ENCODE measurements at places on chromosomes 4 and X.

DNA sequence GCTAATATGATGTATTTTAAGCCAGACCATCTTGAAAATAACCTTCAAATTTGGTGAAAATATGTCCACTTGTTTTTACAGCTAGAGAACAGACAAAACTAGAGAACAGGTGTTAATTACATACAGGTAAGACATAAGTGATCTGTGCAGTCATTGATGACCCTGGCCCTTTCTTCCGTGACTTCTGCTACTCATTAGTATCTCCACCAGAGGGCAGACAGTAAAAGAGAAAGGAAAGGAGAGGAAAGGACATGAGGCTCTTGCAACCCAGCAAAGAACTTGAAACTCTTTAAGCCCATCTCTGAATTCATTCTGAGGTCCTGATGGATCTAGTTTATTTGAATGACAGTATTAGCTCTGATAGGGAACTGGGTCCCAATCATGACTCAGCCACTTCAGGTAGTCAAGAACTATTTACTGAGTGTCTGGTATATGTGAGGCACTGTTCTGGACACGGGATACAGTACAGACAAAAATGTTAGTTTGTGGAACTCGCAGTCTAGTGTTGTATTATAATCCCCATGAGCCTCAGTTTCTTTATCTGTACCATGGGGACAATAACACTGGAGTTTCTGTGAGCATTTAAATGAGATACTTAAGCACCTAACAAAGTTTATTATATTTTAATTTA lies 121.0 kb upstream of the TEX13D start:
- peak; percentile 48 for DNase-seq

DNA sequence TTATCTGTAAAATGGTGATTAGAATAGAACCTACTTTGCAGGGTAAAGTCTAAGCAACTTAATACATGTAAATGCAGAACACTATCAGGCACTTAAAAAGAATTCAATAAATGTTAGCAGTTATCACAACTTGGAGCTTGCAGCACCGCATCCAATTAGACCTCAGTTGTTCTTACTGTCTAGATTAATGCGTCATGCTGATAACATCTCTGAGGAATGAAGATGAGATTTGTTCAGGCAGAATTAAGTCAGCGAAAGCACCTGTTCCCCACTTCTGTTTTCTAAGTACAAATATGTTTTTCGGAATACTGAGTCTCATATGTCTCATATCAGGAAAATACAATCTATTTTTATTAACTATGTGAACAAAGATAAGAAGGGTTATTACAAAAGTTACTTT lies 58.7 kb downstream of the TMA16 start:
- DNase-seq: no peak

DNA sequence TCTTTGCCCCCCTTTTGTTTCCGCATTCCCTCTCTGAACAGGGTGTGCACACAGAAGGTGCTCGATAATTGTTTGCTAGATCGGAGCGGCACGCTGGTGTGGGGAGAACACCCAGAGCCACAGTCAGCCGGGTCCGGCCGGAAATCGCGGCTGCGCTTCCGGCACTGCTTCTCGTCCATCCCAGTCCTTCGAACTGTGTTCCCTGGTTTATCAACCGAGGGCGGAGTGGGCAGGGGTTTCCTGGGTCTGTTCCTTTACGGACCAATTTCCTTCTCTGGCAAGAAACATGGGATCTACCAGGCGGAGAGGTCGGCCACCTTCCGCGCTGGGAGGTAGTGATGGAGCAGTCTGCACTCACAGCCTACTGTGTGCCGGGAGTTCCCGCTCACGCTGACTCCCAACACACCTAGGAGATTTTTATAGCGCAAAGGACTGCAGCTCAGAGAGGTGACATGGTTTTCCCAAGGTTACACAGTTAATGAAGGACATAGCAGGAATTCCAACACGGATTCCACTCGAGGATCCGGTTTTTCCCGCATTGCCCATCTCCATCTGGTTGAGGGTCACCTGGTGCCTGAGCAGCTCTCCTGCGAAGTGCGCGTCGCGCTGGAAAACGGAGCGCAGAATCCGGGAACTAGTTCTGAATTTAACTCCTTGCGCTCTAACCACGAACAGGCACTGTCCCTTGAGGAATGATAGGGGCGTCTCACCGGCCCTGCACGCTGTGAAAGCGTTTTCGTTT lies 6.8 kb downstream of the MSX1 start:
- no peak for DNase-seq

DNA sequence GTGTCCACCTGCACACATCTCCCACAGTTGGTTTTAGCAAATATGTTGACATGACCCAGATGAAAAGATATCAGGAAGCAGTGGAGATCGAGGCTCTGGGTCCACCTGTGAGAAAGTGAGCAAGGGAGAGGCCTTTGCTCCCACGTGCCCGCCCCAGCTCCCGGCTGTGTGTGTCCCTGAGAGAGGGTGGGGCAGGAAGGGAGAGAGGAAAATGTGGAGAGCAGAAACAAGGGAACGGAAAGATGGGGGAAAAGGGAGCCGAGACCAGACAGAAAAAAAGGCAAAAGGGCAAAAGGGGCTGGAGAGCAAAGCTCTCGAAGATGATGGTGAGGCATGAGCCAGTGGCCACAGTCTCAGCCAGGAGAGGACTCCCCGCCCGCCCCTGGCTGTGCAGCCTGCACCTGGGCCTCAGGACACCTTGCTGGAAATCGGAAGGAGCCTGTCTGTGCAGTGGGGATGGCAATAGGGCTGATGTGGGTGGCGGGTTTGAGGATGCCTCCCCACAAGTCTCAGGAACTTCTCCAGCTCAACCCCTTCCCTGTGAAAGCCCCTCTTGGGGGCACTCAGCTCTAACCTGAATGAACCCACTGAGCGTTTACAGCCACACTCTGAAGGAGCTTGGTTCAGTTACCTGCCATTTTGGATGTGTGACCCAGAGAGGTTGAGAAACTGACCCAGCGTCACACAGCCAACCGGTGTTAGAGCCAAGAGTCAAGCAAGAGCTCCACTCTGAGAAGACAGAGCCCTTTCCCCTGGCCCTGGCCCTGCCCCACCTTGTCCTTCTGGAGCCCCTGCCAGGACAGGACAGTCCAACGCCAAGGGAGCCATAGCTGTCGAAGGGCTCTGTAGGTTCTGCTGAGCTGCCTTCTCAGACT lies 20.3 kb upstream of the MSX1 start:
- no peak for DNase-seq

DNA sequence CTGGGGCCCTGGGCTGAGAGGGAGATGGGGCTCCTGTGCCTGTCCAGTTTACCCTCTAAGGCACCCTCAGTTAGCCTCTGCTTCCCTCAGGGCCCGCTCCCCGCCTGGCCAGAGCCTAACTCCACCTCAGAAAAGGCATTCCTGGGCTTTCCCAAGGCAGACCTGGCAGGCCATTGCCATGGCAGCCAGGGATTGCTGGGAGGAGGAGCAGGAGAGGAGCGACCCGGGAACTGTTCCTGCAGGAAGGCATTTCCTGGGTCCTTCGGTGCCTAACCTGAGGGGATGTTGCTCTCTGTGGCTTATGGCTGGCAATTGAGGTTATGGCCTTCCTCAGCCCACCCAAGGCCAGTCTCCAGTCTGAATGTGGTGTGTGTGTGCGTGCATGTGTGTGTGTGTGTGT lies 131.3 kb downstream of the PJA1 start:
- DNase-seq: no peak

- DNase-seq: no peak
Observed at GRCh38 chr4:10758906-10759305, 74.3 kb upstream of the CLNK start.

GRCh38 chr4:109406337-109406931 lies 27.2 kb upstream of the SEC24B start:
- DNase-seq: no peak

GRCh38 chr4:121189326-121190215 lies 25.4 kb upstream of the TNIP3 start:
- DNase-seq: no peak

DNA sequence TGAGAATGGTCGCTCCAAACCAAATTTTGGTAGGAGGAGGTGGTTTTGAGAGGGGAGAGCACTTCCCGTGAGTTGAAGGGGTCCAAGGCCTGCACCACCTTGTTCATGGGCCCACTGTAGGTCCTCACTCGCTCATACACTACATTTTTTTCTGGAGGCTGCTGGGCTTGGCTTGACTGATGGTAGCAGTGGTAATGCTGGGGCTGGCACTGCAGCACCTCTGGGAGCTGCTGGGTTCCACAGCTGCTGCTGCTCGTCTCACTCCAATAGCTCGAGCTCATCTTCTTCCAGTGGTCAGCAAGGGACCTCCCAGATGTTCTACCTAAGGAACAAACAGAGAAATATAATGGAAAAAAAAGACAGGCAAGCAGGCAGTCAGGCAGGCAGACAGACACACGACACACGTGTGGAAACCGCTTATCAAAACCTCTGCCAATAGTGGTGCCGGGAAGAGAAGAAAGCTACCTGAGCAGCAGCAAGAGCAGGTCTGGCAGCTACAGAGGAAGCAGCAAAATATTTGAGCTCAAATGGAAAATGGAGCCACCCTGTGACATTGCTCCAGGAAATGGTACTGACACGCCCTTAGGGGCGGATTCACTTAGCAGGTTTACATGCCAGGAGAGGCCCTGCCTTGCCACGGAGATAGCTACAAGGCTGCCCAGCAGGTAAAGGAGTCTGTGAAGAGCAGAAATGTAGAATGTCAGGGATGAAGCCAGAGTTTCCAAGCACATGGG lies at the start of gene POF1B:
Gene POF1B, minus strand, starts transcription at position 492 of the 734 bp plus-strand sequence. Its CDS starts 211 bp downstream, at position 281.
- DNase-seq: peak; percentile 35

DNA sequence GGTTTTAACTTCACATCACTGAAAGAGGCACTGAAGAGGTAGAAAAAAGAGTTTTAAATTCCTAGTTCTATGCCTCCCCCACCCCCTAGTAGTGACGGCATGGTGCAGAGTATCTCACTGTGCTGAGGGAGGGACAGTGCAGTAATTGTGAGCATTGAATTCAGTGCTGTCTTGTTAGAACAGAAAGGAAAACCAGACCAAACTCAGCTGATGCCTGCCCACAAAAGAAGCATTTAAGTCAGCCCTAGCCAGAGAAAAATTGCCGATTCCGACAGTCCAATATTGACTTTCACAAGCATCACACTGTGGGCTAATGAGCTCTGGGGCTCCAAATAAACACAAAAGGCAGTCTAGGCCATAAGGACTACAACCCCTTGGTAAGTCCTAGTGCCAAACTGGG lies 417.7 kb downstream of the AR start:
- no peak for DNase-seq

DNA sequence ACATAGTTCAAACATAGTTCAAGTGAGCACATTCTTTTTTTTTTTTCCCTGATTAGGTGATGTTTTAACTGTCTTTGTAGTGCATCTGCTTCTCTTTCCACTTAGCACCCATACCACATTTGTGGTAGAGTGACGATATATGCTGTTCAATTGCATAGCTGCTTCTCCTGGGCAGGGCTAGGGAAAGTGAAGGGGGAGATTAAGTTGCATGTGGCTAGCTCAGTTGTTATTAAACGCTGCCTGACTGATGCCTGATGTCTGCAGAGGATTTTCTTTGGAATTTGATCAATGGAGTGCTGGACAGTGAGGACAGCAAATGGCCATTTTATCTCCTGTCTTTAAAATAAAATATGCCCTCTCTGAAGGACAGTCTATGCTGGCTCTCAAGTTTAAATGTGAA lies 63.7 kb downstream of the ANK2 start:
- no peak for DNase-seq

GRCh38 chr4:189497516-189497915 lies 443.2 kb upstream of the FRG1 start:
- no peak for DNase-seq

DNA sequence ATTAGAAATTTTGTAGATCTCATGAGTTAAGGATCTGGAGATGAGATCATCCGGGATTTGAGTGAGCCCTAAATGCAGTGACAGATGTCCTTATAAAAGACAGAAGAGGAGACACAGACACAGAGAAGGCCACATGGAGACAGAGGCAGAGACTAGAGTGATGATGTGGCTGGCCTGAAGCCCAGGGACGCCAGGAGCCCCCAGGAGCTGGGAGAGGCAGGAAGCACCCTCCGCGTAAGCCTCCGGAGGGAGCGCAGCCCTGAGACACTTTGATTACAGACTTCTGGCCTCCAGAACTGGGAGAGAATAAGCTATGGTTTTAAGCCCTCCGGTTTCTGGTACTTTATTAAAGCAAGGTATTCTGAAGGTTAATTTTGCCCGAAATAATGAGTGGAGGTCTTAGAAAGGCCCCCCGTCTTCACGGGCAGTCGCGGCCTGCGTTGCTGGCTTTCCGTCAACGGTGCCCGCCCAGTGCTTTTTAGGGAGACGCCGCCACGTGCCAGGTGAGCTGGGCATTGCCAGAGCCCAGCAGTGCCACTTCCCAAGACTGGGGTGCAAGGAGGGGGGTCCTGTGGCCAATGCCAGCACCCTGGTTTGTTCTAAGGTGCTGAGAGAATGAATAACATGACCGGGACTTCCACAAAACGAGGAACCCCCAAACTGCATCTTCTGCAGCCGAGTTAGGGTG lies 8.1 kb downstream of the DHRSX start:
- no peak for DNase-seq

GRCh38 chr4:60002603-60003337 lies 1197.4 kb upstream of the ADGRL3 start:
- DNase-seq: no peak
